ENCODE measurements at places on chromosomes 2 and 18.

- DNase-seq = peak; percentile 91
These were observed 257.6 kb downstream of the CYP26B1 start for GRCh38 chr2:71889759-71890684.

DNA sequence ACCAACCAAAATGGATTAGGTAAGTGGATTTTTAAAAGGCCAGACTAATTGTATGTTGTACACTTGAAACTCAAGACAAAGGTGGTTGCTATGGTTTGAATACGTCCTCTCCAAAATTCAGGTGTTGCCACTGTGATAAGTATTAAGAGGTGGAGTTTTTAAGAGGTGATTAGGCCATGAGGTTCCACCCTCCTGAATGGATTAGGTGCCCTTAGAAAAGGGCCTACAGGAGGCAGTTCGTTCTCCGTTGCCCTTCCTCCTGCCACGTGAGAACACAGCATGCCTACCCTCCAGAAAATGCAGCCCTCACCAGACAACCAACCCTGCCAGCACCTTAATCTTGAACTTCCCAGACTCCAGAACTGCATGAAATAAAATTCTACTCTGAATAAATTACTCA lies 51.2 kb downstream of the CHMP3 start:
- DNase-seq = no peak

DNA sequence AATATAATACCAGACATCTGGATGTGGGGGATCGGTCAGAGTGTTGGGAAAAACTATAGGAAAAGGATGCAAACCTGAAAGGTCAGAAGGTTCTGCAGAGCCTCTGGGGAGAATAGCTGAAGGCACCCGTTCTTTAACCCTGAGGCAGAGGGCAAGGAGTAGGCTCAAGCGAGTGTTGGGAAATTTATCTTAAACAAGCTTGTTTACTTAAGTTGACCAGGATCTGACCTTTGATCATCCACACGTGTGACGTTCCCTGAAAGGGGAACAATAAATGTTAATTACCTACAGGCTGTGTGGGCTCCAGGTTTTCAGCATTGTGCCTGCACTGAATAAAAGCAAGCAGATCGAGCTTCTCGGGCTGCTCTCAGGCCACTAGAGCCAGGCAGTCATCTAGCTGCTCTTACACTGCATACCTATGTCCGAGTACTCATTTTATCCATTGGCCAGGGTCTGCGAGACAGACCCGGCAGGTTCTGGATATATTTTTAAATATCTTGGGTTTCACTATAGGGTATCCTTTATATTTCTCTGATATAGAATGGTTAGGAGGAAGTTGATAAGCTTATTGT lies 400.6 kb upstream of the CHST9 start:
- DNase-seq = peak; percentile 10

DNA sequence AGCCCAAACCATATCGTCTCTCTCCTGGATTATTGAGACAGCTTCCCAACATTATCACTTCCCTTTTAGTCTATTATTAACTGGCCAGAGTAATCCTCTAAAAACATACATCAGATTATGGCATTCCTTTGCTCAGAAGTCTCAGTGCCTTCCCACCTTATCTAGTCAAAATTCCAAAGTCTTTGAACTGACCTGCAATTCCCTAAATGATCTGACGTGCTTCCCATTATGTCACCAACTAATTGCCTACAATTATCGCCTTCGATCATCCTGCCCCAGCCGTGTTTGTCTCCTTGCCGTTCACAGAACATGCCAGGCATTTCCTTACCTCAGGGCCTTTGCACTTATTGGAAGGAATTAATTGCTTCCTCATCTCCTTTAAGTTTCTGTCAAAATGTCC lies 332.4 kb downstream of the IRS1 start:
- DNase-seq = no peak

DNA sequence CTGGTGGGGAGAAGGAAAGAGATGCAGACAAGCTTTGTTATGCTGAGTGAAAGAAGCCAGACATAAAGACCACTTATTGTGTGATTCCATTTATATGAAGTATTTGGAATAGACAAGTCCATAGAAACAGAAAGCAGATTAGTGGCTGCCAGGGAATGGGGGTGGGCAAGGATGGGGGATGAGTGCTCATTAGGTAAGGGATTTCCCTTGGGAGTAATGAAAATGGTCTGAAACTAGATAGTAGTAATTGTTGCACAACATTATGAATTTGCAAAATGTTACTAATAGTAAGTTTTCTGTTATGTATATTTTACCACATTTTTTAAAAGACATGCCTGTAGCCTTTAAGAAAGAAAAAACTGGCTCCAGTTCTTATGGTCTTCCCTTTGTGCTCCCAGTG lies 154.9 kb downstream of the LNPK start:
- DNase-seq = no peak

GRCh38 chr2:100909534-100910081 lies 89.7 kb downstream of the NPAS2 start:
- DNase-seq = no peak

- DNase-seq = no peak
These were observed 191.9 kb upstream of the APCDD1 start for GRCh38 chr18:10262566-10262965.

- no peak for DNase-seq
These were observed 35.6 kb downstream of the CYB5A start for GRCh38 chr18:74256190-74256589.

- no peak for DNase-seq
These were observed 1855.7 kb upstream of the CELF4 start for GRCh38 chr18:39421276-39421675.

- DNase-seq = peak; percentile 76
These were observed 305.0 kb upstream of the ERBB4 start for GRCh38 chr2:212843409-212844199.

DNA sequence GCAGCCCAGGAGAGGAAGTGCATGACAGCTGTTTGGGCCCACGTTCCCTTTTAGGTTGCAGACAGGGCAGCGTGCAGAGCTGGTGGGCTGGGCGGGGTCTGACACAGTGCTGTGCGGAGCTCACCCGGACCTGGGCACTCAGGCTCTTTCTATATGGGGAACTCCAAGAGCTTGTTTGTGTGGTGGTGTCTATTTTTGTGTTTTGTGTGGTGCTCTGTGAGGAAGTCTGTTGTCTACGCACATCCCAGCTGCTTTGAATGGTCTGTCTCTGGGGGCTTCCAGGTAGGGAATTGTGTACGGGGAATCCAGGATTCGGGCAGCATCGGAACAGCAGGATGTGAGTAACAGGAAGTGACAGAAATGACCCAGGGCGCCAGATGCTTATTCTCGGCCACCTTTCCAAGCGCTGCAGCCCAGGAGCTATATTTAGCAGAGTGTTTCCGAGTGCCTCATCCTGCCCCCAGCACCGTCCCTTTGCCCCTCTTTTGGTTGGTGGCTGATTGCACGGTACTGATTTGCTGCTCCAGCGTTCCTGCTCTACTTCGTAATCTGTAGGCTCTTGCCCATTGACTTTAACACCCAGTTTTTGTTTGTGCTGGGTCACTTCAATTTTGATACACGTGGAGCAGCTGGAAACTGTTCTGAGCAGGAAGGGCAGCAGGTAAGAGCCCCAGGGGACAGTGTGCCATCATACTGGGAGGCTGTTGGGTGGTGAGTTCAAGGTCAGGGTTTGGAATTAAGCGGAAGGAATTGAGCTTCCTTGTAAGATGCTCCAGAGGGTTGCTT lies 64.7 kb downstream of the DGKD start:
- peak; percentile 49 for DNase-seq

DNA sequence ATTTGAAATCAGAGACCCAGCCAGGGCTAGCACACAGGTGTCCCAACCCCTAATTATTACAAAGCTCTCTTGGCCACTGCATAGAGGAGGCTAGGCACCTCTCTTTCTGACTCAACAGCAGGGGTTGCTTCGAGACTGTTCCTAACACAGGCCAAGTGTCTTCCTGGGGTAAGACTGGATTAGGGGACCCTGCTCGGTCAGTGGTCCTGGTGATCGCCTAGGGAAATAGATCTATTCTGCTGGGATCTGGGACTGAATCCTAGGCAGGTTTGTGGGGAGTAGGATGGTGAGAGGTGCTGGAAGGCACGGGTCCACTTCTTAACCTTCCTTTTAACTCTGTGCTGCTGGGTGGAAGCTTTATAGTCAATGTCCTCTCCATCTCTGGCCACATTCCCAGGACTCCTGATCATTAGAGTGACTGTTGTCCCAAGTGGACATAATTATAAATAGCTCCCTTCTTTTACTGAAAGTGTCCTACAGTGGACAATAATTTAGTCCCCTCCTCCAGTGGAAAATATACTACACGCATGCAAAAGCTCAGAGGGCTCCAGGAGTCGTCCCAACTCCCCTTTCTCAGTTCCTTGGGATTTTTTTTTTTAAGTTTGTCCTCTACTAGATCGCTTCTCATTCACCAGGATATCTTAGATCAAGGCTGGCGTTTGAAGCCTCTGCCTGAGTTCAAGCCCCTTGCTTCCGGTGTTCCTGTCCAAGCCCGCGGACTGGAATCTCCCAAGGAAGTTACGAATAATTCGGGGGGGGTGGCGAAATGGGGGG lies 1.3 kb upstream of the TRIB2 start:
- DNase-seq = peak; percentile 12

GRCh38 chr2:174510583-174511189 lies 23.9 kb upstream of the GPR155 start:
- DNase-seq = no peak

GRCh38 chr2:20525041-20526035 lies 78.5 kb downstream of the RHOB start:
- DNase-seq = peak; percentile 86

GRCh38 chr2:134583997-134584520 lies 134.7 kb downstream of the TMEM163 start:
- no peak for DNase-seq

DNA sequence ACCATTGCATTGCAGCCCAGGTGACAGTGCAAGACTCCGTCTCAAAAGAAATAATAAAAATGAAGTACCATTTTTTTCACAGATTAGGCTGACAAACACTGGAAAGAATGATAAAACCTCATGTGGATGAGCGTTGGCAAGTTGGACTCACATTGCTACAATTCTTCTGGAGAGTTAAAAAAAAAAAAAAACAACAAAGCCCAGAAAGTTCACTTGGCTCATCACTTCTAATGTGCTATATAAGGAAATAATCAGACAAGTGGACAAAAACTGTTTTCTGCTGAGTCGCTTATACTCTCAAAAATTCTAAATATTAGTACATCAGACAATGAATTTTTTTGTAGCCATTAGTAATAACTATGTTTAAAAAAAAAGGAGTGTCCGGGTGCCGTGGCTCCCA lies 38.4 kb downstream of the PKP4 start:
- peak; percentile 64 for DNase-seq

Data from adipocyte (in vitro differentiated cells).